HS-5 (cell line): ENCODE measurements at places on chromosomes 7 and 10.

GRCh38 chr10:26733750-26734568 is 36.5 kb downstream of the PDSS1 start:
- no peak for DNase-seq

GRCh38 chr7:14389595-14389994 is 400.1 kb upstream of the ETV1 start:
- DNase-seq: no peak

DNA sequence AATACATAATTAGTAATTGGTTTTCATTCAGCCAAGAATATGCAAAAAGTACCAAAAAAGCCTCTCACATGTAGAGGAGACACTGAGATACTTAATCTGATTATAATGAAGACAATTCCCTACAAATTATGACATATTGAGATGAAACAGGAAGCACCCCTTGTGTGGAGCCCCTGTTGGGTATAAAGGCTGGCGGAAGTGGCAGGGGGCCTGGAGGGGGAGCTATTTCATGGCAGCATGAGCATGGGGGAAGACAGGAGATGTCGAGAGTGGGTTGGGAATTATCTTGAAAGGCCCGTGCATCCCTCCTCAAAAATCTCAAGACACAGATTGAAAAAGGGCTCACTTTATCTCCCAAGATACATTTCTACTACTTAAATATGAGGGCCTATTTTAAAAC is 96.9 kb downstream of the PIP4K2A start:
- no peak for DNase-seq

DNA sequence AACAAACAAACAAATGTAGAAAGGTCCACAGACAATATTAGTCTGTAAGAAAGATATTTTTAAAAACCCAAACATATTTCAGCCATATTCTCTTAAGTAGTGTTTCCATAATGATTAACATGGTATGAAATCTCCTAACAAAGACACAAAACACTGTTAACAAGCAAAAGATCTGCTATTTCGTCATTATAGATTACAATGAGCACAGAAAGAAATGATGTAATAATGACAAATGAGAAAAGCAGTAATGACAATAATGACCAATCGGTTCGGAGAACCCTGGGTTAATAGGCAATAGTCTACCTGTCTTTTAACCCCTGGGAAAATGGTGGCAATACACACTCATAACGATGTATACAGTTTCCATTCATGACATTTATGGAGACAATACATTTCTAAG is 39.5 kb upstream of the NCAPG2 start:
- no peak for DNase-seq

- DNase-seq: no peak
Measured at GRCh38 chr7:141617280-141617679, 66.1 kb downstream of the AGK start.

DNA sequence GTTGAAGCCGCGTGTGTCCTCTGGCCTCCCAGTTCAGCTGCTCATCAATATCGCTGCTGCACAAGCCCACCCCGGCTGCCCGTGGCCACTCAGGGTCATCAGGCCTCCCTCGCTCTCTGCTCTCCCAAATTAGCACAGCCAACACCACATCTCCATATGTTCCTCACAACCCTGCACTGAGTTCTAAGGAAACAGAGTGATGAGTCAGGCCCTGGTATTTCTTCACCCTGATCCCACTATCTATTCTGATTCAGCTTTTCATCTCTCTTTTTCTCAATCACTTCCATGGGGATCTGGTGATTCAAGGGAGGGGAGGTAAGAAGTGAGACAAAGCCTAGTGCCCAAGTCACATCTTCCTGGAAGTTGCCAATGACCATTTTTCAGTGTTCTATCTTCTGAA is 23.8 kb downstream of the CYTH3 start:
- DNase-seq: peak; percentile 98

DNA sequence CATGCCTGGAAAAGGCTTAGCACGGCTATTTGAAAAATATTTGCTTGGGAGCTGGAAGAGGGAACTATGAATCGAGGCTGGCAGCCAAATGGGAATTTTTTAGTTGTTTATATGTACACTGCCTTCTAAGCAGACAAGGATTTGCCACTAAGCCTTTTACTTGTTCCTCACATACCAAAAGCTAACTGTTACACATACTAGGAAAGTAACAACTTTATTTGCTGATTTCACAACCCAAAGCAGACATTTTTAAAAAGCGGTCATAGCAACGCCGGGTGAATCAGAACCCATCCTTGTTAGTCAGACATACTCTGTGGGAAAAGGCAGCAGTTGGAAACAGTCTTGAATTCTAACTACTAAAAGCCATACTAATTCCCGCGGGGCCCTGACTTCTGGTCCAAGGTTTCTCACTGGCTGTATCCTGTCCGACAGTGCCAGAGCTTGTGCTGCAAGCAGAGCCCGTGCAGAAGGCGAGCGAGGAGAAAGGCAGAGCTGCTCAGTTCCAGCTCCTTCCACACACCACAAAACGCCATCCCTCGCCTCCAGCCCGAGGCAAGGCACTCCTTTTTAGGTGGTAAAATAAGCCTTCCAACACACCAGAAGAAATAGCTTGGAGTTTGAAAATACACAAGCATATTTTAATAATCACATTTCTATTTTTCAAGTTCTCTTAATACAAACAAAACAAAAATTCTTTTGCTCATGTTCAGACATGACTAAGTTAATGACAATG is 89.2 kb downstream of the RNF216 start:
- peak; percentile 98 for DNase-seq

DNA sequence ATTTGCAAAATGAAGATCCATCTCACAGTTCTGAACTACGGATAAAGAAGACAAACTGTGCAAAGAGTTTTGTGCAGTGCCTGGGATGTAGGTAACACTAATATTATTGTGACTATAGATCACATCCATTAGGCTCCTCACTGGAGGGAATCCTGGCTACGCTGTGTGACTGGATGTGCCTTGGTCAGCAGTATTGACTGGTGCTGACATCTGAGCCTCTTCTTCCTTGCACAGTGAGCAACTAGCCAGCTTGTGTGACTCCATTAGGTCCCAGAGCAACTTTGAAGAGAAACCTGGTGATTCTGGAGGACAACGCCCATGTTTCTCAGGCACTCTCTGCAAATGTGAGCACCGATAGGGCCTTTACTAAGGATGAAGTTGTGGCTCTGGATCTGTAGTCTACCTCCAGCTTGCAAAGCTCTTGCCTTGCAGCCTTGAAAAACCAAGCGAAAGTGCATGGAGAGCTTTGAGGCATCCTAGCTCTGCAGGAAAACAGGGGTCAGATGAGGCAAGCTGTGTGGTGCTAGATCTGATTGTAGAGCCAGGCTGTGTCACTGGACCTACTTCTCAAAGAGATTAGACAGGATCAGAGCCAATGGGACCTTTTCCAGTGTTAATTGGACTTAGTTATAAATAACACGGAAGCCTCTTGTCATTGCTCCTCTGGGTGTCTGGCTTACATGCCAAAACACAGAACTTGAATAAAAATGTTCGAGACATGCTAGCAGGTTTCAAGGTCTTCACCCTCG is 303.6 kb upstream of the LYZL1 start:
- DNase-seq: no peak

- no peak for DNase-seq
Measured at GRCh38 chr10:111833251-111833650, 350.3 kb downstream of the GPAM start.

DNA sequence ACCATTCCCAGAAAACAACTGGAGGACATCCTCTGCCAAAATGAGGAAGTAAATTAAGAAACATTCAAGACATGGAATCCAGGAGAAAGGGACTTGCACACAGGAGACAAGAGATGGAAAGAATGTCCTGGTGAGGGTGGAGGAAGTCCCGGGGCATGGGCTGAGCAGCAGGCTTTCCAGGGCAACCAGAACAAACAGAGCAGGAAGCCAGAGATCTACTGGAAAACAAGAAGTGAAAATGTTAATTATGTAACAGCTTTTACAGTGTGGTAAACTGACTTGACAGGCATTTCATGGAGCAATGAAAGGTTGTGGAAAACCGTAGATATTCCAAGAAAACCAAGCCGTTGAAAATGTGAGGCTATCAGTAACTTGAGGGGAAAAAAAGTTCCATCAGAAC is 55.2 kb upstream of the ZNF746 start:
- no peak for DNase-seq

DNA sequence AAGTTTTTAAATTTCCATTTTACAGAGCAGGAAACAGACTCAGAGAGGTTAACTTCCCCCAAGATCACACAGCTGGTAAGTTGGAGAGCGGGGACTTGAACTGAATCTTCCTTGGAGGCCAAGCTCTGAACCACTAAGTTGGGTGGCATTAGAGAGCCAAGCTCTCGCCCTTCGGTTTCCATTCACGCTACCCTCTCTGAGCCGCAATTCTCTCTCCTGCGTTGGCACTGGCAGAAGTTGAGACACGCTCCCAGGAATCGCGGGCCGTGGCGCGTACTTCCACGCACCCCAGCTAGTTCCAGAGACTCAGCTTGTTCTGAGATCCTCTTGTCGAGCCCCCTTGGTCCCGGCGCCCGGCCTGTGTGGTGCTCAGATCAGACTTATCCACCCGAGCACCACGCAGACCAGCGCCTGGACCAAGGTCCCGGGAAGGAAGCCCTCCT is 29.3 kb upstream of the VAX1 start:
- DNase-seq: no peak

DNA sequence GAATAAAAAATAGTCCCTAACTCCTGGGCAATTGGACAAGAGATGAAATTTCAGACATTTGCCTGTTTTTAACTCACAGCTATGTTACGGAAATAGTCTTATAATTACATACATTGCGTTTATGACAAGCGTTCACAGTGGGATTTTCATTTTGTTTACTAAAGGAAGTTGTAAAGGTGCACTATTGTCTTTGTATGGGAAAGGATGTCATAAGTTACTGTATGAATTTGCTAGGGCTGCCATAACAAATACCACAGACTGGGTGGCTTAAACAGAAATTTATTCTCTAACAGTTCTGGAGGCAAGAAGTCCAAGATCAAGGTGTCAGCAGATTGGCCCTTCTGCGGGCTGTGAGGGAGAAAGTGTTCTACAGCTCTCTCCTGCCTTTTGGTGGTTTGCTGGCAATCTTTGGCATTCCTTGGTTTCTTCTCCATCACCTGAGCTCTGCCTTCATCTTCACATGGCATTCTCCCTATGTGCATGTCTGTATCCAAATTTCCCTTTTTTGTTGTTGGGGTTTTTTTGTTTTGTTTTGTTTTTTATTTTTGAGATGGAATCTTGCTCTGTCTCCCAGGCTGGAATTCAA is 5.6 kb downstream of the NFE2L3 start:
- no peak for DNase-seq

DNA sequence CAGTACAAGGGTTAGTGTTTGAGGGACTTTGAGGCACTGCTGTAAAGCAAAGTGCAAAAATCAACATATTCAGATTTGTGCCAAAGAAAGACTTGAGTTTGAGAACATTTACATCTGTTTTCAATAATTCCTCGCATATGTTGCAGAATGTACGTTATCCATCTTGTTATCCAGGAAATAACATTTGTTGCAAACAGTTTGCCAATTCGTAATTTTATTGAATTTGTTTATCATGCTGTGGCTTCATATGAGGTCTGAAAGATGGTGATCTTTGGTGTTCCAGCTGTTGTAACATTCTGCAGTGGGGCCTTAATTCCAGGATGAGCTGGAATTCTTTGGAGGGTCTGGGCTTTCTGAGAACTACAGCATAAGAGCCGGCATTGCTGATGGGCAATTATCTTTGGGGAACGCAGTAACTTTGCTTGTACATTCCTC is 396.2 kb downstream of the LRMDA start:
- DNase-seq: no peak

DNA sequence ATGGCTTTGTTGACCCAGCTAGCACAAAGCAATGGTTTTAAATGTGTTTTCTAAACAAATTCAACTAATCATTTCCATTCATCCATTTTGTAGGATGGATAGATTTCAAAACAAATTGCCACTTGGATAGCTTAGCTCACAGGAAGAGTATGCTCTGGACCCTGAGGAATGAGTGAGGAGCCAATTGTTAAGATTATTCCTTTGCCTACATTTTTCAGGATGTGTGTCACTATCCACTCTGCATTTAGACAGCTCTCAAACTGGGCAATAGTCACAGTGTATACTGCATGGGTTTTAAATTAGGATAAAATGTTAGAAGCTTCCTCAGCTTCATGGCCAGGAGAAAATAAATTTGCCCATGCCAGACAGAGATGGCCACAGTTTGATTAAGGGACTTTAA is 605.6 kb upstream of the TEX47 start:
- DNase-seq: peak; percentile 23

DNA sequence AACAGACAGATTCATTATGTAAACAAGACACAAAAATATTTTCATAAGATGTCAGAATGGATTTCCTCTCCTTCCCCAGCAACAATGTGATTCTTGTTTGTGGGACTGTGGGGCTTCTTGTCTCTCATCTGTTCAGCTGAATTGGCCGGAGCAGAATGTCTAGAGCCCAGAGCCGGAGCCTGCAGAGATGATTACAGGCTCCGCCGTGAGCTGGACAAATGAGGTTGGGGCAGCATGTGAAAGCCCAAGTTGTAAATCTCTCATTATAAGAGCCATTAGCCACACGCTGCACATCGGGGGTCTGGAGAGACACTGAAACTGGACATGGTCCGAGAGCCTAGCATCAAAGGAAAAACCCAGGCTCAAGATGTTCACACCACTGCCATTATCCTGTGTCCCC is 137.0 kb upstream of the ADAM12 start:
- DNase-seq: no peak

DNA sequence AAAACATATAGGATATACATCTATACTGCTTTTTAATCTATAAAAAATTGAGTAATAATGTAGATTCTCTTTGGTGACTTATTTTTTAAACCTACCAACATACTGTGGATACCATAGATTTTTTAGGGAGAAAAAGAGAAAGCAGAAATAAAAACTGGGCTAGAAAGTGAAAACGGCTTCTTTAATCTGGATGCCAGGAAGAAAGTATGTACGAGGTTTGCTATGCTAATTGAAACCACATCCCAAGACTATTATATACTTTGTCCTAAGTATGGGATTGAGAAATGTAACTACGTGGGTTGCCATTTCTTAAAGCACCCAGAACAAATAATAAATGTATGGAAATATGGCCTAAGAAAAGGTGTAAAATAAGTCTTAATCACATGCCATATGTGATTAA is 129.0 kb upstream of the NFE2L3 start:
- DNase-seq: no peak

DNA sequence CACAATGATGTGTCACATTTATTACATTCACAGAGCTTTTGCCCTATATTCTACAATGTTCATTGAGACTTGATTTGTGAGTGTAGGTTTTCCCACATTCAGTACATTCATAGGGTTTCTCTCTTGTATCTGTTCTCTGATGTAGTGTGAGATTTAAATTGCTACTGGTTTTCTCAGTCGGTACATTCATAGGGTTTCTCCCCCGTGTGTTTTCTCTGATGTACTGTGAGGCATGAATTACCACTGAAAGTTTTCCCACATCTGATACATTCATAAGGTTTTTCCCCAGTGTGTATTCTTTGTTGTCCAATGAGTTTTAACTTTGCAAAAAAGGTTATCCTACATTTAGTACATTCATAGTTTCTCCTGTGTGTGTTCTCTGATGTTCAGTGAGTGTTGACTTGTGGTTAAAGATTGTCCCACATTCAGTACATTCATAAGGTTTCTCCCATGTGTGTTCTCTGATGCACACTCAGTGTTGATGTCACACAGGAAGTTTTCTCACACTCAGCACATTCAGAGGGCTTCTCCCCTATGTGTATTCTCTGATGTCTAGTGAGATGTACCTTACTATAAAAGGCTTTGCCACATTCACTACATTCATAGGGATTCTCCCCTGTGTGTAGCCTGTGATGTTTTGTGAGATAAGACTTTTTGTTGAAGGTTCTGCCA is 63.0 kb downstream of the ZNF248 start:
- no peak for DNase-seq

- DNase-seq: no peak
Measured at GRCh38 chr7:47290867-47291266, 291.0 kb downstream of the TNS3 start.
